ENCODE measurements at places on chromosomes 6 and 20.

- H3K36me3 ChIP-seq, result no peaks in the 10 kb centered on the region
- no peaks in the 10 kb centered on the region for H3K27me3 ChIP-seq
- peak overlapping the region; percentile 53 for H3K27ac ChIP-seq
These were observed 43.0 kb downstream of the CBFA2T2 start for GRCh38 chr20:33532753-33533459.

DNA sequence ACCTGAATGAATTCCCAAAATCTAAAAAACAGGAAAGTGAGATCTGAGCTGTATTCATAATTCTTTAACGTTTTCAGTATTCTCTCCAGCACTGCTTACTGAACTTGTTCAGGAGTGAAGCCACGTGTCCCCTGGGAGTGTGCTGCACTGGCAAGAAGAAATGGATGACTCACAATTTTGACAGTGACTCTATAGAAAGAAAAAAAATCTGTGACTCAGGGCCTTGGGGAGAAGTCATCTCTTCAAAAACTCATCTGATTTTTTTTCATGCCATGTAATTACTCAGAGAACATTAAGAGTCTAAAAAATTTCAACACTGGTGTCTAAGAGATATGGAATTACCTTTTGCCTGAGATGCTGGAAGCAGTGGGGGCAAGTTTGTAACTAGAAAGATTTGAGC, 39.7 kb downstream of the ANKEF1 start:
- peak; percentile 57 for ATAC-seq
- no peaks in the 10 kb centered on the region for H3K36me3 ChIP-seq
- H3K27me3 ChIP-seq, result no peaks in the 10 kb centered on the region
- H3K4me1 ChIP-seq, result no peaks in the 10 kb centered on the region
- no peak overlapping the region for H3K4me3 ChIP-seq
- no peak overlapping the region for H3K27ac ChIP-seq

GRCh38 chr20:59643615-59644061, 39.3 kb downstream of the PHACTR3 start:
- H3K27ac ChIP-seq, result no peak overlapping the region
- ATAC-seq, result no peak
- no peaks in the 10 kb centered on the region for H3K27me3 ChIP-seq
- no peaks in the 10 kb centered on the region for H3K36me3 ChIP-seq

DNA sequence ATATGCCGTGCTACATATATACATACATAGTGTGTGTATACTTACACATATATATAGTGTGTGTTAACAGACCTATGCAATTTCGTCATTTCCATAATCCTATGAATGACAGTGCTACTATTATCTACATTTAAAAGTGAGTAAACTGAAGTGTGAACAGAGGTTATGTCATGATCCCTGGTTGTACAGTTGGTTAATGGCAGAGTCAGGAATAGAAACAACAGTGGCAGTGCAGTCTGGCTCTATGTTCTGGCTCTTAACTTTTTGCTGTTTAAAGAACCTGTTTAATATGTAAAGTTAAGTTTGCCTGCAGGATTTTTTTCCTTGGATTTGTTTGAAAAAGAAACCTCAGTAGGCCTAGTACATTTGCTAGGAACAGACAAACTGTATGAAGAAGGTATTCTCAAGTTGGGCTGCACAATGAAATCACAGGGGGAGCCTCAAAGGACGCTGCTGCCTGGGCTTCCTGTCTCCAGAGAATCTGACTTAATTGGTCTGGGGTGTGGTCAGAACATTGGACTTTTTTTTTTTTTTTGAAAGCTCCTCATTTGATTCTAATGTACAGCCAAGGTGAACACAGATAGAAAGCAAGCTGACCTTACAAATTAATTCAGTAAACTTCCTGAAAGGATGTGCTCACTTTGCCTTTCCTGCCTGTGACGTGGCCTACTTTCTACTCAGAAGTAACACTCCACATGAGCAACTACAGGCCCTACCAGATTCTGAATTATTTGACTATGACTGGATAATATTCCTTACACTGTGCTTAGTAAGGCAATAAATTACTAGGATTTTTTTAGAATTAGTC, 29.4 kb downstream of the PLCB1 start:
- ATAC-seq, result peak; percentile 47
- H3K4me3 ChIP-seq, result no peak overlapping the region
- H3K27me3 ChIP-seq, result no peaks in the 10 kb centered on the region
- H3K27ac ChIP-seq, result peak overlapping the region; percentile 35

GRCh38 chr20:8811801-8812594, 256.9 kb upstream of the PLCB4 start:
- H3K4me1 ChIP-seq, result peaks cover 11% of the 10 kb centered on the region
- no peak overlapping the region for H3K4me3 ChIP-seq
- no peaks in the 10 kb centered on the region for H3K36me3 ChIP-seq

- H3K4me1 ChIP-seq, result no peaks in the 10 kb centered on the region
- H3K27ac ChIP-seq, result no peak overlapping the region
- no peak overlapping the region for H3K4me3 ChIP-seq
- H3K27me3 ChIP-seq, result peaks cover 76% of the 10 kb centered on the region
- ATAC-seq, result no peak
These were observed 6.0 kb downstream of the CLPSL1 start for GRCh38 chr6:35786810-35787209.

DNA sequence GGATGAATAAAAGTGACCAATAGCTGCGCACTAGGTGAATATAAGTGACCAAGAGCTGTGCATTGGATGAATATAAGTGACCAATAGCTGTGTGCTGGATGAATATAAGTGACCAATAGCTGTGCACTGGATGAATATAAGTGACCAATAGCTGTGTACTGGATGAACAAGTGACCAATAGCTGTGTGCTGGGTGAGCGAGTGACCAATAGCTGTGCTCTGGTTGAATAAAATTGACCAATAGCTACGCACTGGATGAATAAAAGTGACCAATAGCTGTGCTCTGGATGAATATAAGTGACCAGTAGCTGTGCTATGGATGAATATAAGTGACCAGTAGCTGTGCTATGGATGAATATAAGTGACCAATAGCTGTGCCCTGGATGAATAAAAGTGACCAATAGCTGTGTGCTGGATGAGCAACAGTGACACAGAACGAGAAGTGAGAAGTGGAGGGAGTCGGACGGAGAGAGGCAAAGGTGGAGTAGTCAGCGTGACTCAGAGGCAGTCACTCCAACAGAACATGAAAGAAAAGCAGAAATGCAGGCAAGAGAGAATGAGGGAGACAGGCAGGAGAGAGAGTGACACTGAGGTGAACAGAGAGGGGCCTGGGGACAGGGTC, 38.5 kb downstream of the RBM38 start:
- H3K36me3 ChIP-seq, result no peaks in the 10 kb centered on the region
- H3K27ac ChIP-seq, result no peak overlapping the region
- no peaks in the 10 kb centered on the region for H3K27me3 ChIP-seq
- no peak for ATAC-seq
- H3K4me1 ChIP-seq, result peaks cover 12% of the 10 kb centered on the region

DNA sequence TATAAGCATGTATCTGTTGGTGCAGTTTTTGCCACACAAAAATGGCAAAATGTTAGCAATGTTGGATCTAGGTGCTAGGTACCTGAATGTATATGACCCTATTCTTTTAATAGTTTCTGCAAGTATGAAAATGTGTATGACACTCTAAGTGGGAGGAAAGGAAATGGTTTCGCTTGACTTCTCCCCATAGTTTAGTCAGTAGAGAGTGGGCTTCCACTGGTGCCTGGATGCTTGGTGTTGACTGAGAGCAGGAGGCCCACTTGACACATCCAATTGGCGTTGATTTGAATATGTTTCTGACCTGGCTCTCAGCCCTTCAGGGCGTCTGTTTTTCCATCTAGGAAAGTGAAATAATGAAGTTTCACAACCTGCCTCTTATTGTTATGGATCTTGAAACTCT, 41.8 kb upstream of the GABRR1 start:
- H3K36me3 ChIP-seq, result no peaks in the 10 kb centered on the region
- H3K27me3 ChIP-seq, result no peaks in the 10 kb centered on the region
- H3K4me1 ChIP-seq, result no peaks in the 10 kb centered on the region
- no peak overlapping the region for H3K27ac ChIP-seq
- no peak for ATAC-seq

- ATAC-seq, result no peak
- H3K27ac ChIP-seq, result no peak overlapping the region
- no peak overlapping the region for H3K4me3 ChIP-seq
- no peaks in the 10 kb centered on the region for H3K4me1 ChIP-seq
- H3K36me3 ChIP-seq, result no peaks in the 10 kb centered on the region
These were observed 225.7 kb downstream of the UST start for GRCh38 chr6:148972481-148972880.

DNA sequence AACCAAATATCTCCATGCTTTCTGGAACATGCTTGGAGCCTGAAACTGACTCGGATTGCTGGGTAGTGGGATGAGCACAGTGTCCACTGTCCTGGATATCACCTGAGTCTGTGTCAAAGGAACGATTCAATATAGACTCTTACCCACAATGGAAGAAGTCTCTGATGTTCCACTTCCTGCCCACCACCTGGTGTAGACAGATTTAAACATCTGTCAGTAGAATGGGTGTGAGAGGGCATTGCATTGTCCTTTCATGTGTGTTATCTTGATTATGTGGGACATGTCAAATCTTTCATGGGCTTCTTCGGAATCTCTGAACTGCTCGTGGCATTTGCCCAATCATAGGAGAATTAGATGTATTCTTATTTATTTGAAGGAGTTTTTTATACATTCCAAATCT, 20.8 kb downstream of the ULBP3 start:
- ATAC-seq, result no peak
- H3K27ac ChIP-seq, result no peak overlapping the region
- no peaks in the 10 kb centered on the region for H3K4me1 ChIP-seq
- H3K27me3 ChIP-seq, result peaks cover 43% of the 10 kb centered on the region
- no peak overlapping the region for H3K4me3 ChIP-seq

DNA sequence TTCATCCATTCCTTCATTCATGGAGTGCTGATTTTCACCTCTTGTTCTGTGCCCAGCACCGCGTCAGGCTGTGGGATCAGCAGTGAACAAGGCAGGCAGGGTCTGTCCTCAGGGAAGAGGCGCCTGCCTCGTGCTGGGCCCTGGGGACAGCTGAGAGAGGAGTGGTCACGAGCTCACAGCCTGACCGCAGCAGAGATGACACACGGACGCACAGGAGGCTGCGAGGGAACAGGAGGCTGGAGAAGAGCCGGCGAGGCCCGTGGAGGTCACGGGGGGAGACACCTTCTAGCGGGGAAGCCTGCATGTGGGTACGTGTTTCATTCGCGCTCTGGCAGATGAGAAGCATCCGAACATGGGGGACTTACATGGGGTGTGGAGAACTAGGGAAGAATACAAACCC, 27.5 kb downstream of the PXDC1 start:
- no peak overlapping the region for H3K4me3 ChIP-seq
- no peak overlapping the region for H3K27ac ChIP-seq
- H3K36me3 ChIP-seq, result peaks cover 81% of the 10 kb centered on the region
- no peaks in the 10 kb centered on the region for H3K27me3 ChIP-seq
- ATAC-seq, result no peak

GRCh38 chr6:73566954-73567591, 46.2 kb upstream of the EEF1A1 start:
- no peaks in the 10 kb centered on the region for H3K36me3 ChIP-seq
- peak overlapping the region; percentile 64 for H3K27ac ChIP-seq
- H3K27me3 ChIP-seq, result no peaks in the 10 kb centered on the region

GRCh38 chr20:1900321-1900801, 5.2 kb downstream of the SIRPA start:
- peak; percentile 58 for ATAC-seq
- peaks cover 7% of the 10 kb centered on the region for H3K4me1 ChIP-seq
- no peaks in the 10 kb centered on the region for H3K27me3 ChIP-seq
- peak overlapping the region; percentile 35 for H3K27ac ChIP-seq

GRCh38 chr6:41779336-41779735, 364 bp downstream of the FRS3 start:
- no peaks in the 10 kb centered on the region for H3K27me3 ChIP-seq
- peak overlapping the region; percentile 86 for H3K4me3 ChIP-seq
- H3K27ac ChIP-seq, result peak overlapping the region; percentile 90
- H3K4me1 ChIP-seq, result peaks cover 55% of the 10 kb centered on the region
- H3K36me3 ChIP-seq, result no peaks in the 10 kb centered on the region

GRCh38 chr6:131251590-131252199, 116.4 kb downstream of the AKAP7 start:
- no peaks in the 10 kb centered on the region for H3K4me1 ChIP-seq
- ATAC-seq, result no peak
- H3K27me3 ChIP-seq, result no peaks in the 10 kb centered on the region
- no peak overlapping the region for H3K27ac ChIP-seq

- no peak overlapping the region for H3K4me3 ChIP-seq
- no peak for ATAC-seq
- no peaks in the 10 kb centered on the region for H3K36me3 ChIP-seq
- H3K4me1 ChIP-seq, result no peaks in the 10 kb centered on the region
- no peak overlapping the region for H3K27ac ChIP-seq
- peaks cover 82% of the 10 kb centered on the region for H3K27me3 ChIP-seq
These were observed 20.1 kb upstream of the SLC32A1 start for GRCh38 chr20:38704136-38704535.

GRCh38 chr20:50673466-50674137, 17.7 kb downstream of the RIPOR3 start:
- H3K27ac ChIP-seq, result no peak overlapping the region
- H3K27me3 ChIP-seq, result no peaks in the 10 kb centered on the region
- H3K4me1 ChIP-seq, result peaks cover 15% of the 10 kb centered on the region
- no peak overlapping the region for H3K4me3 ChIP-seq
- H3K36me3 ChIP-seq, result no peaks in the 10 kb centered on the region

DNA sequence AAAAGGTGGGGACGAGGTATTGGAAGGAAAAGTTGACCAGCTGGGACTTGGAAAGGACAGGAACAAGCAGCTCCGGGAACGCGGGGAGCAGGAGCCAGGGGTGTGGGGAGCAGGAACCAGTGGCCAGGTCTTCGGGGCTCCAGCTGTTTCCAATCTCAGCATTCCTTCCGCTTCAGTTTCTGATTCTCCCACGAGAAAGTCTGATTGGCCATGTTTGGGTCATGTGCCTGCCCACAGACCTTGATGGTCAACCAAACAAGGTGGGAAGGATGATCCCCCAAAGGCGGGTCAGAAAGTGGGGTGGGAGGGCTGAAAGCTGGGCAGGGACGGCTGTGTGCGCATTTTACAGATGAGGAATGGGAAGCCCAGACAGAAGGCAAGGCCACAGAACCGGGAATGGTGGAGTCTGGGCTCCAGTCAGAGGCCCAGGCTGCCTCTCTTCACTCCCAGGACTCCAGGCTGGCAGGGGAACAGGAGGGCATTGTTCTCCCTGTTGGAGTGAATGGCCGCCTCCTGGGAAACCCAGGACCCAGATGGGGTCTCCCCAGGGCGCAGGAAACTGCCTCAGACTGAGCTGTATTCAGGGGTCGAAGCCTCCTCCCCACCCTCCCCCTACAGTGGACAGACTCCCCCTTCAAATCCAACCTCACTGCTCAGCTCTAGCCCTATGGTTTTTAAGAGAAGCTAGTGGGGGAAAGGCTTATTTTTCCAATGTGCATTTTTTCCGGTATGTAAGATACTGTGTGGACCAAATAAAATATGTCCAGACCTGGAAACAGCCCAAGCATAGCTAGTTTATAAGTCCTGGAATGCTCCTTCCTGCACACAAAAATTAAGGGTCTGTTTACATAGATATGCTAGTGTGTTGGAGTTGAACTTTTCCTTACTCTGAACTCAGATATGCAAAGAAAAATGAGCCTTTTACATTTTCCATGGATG, 12.2 kb upstream of the PTGIS start:
- ATAC-seq, result peak; percentile 34
- H3K4me1 ChIP-seq, result peaks cover 65% of the 10 kb centered on the region
- H3K27ac ChIP-seq, result peak overlapping the region; percentile 49
